ENCODE measurements at places on chromosomes 5 and 9.

- DNase-seq, result no peak
Measured at GRCh38 chr5:98110791-98111190, 662.7 kb upstream of the RGMB start.

DNA sequence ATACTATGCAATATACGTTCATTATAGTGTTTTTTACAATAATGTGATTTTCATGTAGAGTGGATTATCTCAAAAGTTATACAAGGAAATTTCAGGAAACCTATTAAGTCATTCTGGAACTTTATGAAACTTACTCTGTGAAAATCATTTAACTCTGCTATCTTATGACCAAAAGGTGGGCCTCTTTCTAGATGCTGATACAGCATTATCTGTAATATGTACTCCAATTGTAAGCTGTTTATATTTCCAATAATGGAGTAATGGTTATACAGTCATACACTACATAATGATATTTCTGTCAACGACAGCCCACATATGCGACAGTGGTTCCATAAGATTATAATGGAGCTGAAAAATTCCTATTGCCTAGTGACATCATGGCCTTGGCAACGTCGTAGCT is 18.8 kb upstream of the PCSK5 start:
- no peak for DNase-seq

DNA sequence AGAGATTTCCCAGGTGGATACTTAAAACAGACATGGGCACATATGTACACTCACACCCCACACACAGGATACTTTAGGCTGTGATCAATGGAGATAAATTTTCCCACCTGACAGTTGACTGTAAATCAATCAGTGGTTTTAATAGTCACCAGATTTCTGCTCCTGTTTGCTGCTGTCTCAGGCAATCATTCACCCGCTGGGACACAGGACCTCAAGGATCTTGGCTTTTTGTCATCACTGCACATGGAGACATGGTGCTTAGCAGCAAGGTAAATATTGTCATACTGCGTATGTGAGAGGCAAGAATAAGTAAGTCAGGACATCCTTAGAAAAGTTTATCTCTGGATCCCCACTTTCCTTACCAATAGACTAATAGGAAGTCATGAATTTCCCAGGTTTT is 60.8 kb upstream of the KLF9 start:
- DNase-seq, result no peak

- DNase-seq, result no peak
Measured at GRCh38 chr9:132744881-132745755, 74.9 kb downstream of the GTF3C4 start.

GRCh38 chr9:88753691-88754367 is 218.9 kb downstream of the NXNL2 start:
- no peak for DNase-seq

- no peak for DNase-seq
Measured at GRCh38 chr9:87672586-87672985, 53.3 kb upstream of the CTSL start.

- DNase-seq, result no peak
Measured at GRCh38 chr5:77171141-77171910, 39.2 kb upstream of the PDE8B start.

DNA sequence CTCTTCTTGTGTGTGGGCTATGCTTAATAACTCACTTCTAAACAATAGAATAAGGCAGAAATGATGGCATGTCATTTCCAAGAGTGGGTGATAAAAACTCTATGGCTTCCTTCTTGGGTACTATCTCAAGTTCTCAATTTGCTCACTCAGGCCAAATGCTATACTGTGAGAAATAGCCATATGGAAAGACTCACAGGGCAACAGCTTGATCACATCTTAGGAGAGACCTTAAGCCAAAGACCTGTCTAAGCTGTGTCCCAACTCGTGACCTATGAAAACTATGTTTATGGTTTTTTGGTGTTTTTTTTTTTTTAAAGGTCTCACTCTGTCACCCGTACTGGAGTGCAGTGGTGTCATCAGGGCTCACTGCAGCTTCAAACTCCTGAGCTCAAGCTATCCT is 2.1 kb upstream of the UIMC1 start:
- DNase-seq, result no peak

DNA sequence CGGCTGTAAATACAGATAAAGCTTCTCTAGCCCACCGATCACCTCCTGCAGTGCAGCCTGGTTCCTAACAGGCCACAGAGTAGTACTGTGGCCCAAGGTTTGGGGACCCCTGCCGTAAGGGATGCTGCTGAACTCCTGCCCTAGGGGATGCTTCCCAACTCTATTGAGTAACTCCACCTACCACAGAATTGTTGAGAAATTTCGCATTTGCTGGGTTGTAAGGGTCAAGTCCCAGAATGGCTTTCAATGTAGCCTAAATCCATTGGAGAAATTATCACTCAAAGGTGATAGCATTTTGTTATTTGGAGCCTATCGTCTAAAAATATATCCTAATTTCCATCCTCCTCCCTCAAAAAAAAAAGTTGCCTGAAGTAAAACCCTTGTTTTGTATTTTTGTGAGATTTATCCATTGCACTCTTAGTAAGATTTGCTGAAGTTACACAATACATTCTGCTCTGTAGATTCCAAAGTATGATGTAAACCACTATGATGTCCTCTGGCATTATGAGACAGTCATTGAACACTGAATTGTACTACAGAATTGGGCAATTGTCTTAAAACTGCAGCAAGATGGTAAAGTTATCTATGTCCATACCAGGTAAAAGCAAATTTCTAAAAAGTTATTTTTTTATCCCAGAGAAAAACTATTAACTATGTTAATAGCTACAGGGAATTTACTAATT is 14.0 kb downstream of the ACTBL2 start:
- no peak for DNase-seq

- DNase-seq, result no peak
Measured at GRCh38 chr9:90114641-90115425, 510.0 kb downstream of the GADD45G start.

- DNase-seq, result no peak
Measured at GRCh38 chr5:91016954-91017700, 366.0 kb downstream of the ARRDC3 start.

GRCh38 chr5:56638061-56638621 is 177.2 kb upstream of the MAP3K1 start:
- DNase-seq, result no peak

DNA sequence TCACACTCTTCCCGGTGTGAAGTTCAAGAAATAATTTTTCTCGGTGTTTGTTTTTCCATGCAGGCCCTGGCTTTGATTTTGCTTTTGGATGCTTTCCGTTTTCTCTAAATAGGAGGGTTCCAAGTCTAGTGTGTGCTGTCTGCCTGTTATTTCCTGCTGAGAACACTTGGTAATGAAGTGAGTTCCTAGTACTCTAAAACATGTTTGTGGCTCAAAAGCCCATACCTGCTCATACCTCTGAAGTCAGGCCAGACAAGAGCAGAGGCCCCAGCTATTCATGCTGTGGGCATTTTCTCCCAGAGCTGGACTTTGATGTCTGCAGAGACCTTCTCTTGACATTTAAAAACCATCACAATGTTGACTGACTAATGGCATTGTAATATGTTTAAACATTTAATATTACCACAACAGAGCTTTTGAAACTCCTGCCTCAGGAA is 211.2 kb downstream of the GOLPH3 start:
- DNase-seq, result no peak

- DNase-seq, result no peak
Measured at GRCh38 chr5:123208668-123209501, 119.8 kb downstream of the PRDM6 start.

- DNase-seq, result no peak
Measured at GRCh38 chr5:57989378-57989777, 470.5 kb downstream of the PLK2 start.

GRCh38 chr9:68653141-68653595 is 51.9 kb upstream of the PIP5K1B start:
- DNase-seq, result no peak

- DNase-seq, result no peak
Measured at GRCh38 chr9:7245976-7246580, 488.3 kb downstream of the KDM4C start.

DNA sequence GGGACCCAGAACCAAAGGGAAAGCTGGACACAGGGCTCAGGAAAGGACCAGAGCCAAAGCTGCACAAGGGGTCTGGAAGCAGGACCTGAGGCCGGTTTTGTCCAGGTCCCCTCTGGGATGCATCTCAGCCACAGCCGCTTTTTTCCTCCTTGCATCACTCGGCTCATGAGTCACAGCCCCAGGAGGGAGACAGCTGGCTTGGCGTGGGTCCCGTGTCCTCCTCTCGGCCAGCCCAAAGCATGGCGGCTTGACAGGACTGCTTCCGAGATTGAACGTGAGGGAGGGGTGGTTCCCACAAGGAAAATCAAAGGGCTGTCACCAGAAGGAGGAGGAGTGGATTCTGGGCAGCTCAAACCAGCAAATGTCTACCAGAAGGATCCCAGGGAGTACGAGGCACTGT is 56.7 kb upstream of the CPLX2 start:
- no peak for DNase-seq

DNA sequence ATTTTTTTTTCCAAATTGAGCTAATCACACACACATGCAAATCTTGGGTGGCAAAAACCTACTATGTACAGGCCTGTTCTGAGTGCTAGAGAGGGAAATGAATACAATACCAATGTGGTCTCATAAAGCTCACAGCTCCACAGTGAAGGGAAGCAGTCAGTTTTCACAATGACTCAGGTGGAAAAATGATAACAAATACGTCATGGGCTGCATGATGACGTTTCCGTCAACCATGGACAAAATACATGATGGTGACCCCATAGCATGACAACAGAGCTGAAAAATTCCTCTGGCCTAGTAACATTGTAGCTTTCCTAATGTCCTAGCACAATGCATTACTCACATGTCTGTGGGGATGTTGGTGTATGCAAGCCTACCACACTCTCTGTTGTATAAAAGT is 252.5 kb downstream of the TRIM32 start:
- DNase-seq, result no peak

DNA sequence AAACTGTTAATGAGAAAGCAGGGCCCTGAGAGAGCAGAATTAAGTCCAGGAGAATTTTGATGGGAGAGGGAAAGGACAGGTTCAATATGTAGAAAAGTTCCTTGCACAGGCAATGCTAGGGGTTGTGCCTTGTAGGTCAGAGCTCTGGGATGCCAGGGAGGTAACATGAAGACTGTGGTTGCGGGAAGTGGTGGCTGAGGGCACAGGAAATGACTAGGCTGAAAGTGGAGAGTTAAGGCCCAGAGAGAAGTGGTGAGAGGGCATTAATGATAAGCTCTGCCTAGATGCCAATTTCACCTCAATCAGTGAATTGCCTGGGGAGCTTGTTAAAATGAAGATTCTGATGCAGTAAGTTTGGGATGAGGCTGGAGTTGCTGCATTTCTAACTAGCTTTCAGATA is 31.5 kb upstream of the PPP3R2 start:
- DNase-seq, result no peak

Measured in stimulated activated CD4-positive, alpha-beta T cell treated with anti-CD3 and anti-CD28 coated beads, Interleukin-1b, Interleukin-23, amount 100 ng/mL, for 1 hour (primary cell).